ENCODE measurements at places on chromosomes 6 and 20.

- no peak for DNase-seq
Measured at GRCh38 chr6:78835817-78836216, 31.5 kb upstream of the IRAK1BP1 start.

DNA sequence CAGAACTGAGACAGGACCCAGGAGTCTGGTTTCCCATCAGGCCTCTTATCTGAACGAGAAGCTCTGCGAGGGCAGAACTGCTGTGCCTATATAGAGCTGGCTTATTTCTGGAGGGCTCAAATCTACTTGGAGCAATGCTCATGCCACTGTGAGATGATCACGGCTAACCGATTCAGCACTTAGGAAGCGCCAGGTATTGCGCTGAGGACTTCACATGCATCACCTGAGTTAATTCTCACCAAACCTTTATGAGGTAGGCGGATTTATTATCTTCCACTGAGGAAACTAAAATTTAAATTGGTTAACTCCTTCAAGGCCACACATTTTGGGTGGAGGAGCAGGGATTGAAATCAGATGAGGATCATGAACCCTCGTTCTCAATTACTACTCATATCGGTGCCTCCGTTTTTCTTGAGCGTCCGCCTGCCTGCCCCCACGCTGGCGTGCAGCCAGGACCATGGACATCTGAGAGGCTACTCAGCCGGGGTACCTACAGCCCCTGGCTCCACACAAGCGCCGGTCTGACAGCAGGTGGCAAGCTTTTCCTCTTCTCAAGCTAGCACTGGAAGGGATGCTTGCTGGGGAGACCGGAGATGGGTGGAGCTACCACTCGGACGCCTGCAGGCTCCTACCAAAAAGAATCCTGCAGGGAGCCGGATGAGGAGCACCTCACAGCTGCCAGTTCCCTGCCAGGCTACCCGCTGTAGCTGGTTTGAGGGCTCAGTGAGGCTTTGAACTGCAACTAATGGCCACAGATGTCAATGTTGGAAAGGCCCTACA, 1.0 kb upstream of the PCIF1 start:
- DNase-seq = peak; percentile 70

GRCh38 chr20:50916257-50916656, 15.0 kb downstream of the ADNP start:
- DNase-seq = no peak

DNA sequence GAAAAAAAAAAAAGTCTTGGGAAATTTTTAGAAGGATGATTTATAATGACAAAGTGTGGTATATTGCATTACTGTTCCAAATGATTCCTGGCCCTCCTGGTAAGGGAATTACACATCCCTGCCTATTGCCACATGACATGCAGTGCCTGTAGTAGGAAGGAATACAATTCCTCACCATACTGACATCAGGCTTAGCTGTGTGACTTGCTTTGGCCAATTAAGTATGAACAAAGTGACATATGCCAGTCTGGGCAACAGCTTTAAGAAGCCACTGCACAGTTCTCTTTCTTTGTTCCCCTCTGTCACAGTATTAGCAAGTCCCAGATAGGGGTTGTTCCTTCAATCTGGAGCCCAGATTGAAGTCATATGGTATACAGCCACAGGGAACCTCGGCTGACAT, 100.5 kb downstream of the KIF13A start:
- DNase-seq = no peak

GRCh38 chr20:4681401-4681800, 40.3 kb upstream of the PRND start:
- no peak for DNase-seq

GRCh38 chr20:20447196-20447595, 79.3 kb downstream of the INSM1 start:
- DNase-seq = no peak

GRCh38 chr20:52035977-52036376, 155.6 kb downstream of the ZFP64 start:
- no peak for DNase-seq

Measured in liver (tissue), 10 donors.